Fibroblast of lung (primary cell): ENCODE measurements at places on chromosomes 3 and 15. TPM values are rescaled to one million over a fixed set of nuclear protein-coding genes. Genes with fewer than 3 reads are reported as not detected.

- DNase-seq: no peak
These were observed 5.7 kb downstream of the IFRD2 start for GRCh38 chr3:50286322-50287227.

Gene ENTPD3
- under 0.01 TPM in 1 of 2 replicates, not detected in the other for total RNA-seq

DNA sequence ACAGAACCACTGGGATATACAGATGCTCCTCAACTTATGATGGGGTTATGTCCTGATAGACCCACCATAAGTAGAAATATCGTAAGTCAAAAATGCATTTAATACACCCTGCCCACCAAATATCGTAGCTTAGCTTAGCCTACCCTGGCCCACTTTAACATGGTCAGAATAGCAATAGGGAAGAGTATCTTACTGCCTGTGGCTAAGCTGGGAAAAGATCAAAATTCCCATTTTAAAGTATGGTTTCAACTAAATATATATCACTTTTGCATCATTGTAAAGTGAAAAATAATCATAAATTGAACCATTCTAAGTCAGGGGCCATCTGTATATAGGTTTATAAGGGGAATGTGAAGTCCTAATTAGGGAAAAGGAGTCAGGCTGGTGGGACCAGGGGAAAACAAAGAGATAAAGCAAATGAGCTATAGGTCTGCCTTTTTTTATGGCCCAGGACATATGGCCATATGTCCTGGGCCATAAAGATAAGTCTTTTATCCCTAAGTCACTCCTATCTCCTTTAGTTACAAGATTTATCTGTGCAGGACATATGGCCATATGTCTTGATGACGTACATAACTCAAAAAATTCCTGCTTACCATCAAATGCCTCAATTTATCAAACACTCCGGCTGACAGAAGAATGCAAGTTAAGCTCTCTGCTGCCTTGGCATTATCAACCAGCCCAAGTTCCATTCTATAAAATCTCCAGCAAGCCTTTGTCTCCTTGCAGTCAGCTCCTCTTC lies 11.2 kb downstream of the RTP3 start:
- no peak for DNase-seq

- DNase-seq: no peak
These were observed 234.8 kb downstream of the NR2F2 start for GRCh38 chr15:96565266-96565665.

Gene GHRL
- not detected in 2 replicates for total RNA-seq

Gene LDHAL6B
- not detected in 2 replicates for total RNA-seq

Gene MED12L
- 4.3 and 4.9 TPM in 2 replicates for total RNA-seq

DNA sequence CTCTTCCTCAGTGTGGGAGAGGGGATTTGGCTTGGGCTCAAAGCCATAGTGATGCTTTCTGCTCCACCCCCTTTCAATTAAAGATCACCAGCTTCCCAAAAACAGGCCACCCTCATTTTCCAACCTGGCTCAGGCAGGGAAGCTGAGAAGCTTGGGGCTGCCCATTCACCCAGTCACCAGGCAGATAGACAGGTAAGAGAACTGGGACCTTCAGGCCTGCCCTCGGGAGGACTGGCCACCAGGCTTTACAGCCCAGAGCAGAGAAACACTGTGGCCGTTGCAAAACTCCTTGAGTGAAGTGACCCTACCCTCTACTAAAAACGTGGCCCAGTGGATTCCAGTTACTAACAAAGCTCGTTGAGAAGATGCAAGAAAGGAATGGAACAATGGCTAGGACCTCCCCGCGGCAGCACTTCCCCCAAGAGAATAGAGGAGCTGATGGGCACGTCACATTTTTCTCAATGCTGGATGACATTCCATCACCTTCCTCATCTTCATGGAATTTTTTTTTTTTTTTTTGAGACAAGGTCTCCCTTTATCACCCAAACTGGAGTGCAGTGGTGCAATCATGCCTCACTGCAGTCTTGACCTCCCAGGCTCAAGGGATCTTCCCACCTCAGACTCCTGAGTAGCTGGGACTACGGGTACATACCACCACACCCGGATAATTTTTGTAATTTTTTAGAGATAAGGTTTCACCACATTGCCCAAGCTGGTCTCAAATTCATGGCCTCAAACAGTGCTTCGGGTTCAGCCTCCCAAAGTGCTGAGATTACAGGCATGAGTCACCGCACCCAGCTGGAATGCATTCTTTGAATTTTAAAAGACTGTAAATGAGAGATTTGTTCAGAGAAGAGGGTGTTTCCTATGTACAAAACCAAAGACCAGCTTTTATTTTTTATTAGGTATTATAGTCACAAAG lies 37.9 kb downstream of the LIPC start:
- DNase-seq: peak; percentile 93

DNA sequence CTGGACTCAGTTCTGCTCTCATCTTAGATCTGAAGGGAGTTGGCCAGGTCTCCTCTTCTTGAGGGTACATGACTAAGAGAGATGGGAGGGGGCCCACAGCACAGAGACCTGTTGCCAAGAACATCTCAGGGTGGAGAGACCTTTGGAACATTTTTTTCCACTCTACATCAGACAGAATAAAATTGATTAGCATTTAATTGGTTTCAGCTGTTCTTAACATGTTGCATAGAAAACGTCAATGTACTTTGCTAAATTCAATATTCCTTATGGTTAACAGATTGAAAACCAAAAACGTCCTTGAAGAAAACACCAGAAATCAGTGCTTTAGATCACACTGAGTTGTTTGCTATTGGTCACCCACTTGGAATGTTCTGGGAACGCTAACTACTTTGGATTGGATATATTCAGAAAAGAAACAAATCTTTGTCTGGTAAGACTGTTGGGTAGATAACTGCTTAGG lies 36.4 kb upstream of the FSTL1 start:
- peak; percentile 84 for DNase-seq

Gene LRRC3B
- total RNA-seq: not detected in 2 replicates

- DNase-seq: no peak
These were observed 105.3 kb downstream of the PLCH1 start for GRCh38 chr3:155639462-155640055.

- no peak for DNase-seq
These were observed 116.2 kb downstream of the GBE1 start for GRCh38 chr3:81645248-81645647.

DNA sequence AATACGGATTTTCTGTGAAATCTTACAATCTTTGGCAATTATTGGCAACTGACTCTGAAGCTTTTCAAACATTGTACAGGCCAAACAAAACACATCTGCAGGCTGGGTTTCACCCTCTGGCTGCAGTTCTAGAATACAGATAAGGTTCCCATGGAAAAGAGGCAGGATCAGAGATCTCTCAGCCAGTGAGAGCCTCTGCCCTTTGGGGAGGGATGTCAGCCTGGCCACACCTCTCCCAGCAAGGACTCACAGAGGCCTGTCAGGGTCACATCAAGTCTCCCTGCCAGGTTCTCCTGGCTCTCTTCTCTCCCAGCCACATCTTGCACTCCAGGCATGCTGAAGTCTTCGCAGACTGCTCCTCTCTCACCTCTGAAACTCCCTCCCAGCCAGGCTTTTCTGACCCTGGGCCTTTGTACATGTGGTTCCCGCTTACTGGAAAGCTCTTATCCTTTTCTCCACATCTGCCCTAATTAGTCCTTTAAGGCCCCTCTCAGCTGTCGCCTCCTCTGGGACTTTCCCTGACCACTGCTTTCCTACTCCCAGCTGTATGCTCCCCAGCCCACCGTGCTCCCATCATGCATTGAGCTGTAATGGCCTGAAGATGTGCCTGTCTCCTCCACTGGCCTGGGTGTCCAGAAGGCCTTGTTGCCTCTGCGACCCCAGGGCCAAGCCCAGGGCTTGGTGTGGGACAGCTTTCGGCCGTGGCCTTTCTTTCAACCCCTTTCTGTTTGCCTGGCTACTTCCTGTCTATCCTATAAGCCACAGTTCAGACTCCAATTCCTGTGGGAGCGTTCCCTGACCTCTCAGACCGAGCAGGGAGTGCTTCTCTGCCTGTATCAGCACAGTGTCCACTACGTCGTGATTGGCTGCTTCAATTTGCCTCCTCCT lies 4.3 kb downstream of the RBP1 start:
- DNase-seq: peak; percentile 94

Gene PLOD2
- total RNA-seq: 85.8 and 114 TPM in 2 replicates

GRCh38 chr3:190696777-190697501 lies 165.6 kb downstream of the GMNC start:
- peak; percentile 30 for DNase-seq

GRCh38 chr3:140432229-140432669 lies 245.6 kb upstream of the TRIM42 start:
- DNase-seq: no peak

- peak; percentile 6 for DNase-seq
These were observed at the start of gene ALS2CL for GRCh38 chr3:46693038-46693891. Gene ALS2CL, minus strand, starts transcription at chr3:46693679. Its CDS starts 4,239 bp downstream, at chr3:46689440.

DNA sequence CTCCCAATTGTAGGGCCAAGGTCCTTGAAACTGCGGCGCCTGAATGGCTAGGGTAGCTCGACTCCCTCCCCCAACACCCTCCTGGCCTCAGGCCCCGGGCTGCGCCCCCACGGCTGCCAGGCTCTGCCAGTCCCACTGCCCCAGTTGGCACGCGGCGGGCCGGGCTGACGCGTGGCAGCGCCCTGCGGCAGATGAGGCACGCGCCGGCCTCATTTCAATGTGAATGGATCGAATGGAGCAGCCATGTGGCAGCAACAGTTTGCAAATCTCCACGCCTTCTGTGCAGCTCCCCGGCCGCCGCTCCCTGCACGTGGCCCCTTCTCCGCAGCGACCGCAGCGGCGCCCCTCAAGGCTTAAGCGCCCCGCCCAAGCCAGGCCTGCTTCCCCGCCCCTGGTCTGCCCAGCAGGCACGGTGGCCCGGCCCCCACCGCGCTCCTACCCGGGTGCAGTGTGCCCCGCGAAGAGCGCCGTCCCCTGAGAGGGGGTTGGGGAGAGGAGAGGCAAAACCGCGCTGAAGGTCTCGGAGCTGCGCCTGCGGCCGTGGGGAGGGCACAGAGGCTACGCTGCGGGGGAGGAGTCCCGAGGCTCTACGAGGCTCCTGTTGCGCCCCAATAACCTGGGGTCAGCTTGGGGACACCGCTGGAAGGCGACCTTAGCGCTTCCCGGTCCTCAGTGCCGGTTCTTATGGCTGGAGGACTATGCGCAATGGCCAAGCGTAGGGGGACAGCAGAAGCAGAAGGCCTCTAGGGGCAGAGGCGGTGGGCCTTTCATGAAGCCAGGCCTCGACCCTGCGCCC lies 3.1 kb upstream of the DLL4 start:
- DNase-seq: peak; percentile 23

- DNase-seq: no peak
These were observed 6.6 kb downstream of the ARRDC4 start for GRCh38 chr15:97966924-97967620.

Gene ETV5
- 15.4 and 24.9 TPM in 2 replicates for total RNA-seq

DNA sequence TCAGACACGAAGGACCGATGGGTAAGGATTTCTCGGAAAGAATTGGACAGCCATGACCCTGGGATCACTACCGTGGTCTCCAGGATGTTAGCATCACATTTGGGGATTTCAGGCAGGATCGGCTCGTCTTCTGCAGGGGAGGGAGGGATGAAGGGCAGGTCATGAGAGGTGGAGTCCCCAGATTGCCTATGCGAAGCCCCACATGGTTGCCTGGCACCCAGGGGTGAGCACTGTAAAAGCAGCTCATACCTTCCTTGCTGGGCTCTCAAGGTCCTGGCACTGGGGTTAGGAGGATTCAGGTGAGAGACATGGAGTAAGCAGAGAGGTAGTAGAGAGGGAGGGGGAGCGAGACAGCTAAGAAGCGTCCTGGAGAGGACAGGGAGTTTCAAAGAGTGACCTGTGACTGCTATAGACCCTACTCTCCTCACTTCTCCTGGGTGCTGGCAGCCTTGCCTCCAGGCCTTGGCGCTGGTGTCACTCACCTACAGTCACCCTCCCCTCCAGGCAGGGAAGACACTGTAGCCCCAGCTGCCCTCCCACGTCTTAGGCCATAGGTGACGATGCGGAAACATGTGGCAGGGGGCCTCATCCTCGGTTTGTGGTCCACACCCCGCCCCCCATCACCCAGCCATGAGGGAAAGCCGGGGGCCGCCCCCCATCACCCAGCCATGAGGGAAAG lies 15.0 kb upstream of the EHD4 start:
- no peak for DNase-seq
